ENCODE measurements at places on chromosomes 7 and 10.

DNA sequence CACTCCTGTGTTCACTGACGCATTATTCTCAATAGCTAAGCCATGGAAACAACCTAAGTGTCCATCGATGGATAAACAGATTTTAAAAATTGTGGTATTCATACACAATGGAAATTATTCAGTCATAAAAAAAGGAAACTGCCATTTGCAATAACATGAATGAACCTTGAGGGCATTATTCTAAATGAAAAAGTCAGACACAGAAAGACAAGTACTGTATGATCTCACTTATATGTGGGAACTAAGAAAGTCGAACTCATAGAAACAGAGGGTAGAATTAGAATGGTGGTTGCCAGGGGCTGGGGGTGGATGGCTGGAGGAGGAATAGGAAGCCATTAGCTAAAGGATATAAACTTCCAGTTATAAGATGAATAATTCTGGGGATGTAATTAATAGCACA is 71.8 kb downstream of the JAZF1 start:
- H3K36me3 ChIP-seq: no peaks in the 10 kb centered on the region
- no peak for DNase-seq
- H3K27me3 ChIP-seq: no peaks in the 10 kb centered on the region
- no peaks in the 10 kb centered on the region for H3K4me1 ChIP-seq

GRCh38 chr7:33486633-33487032 is 357.3 kb downstream of the BBS9 start:
- H3K27me3 ChIP-seq: no peaks in the 10 kb centered on the region
- peaks cover 6% of the 10 kb centered on the region for H3K36me3 ChIP-seq
- H3K4me3 ChIP-seq: no peak overlapping the region
- no peaks in the 10 kb centered on the region for H3K4me1 ChIP-seq
- no peak overlapping the region for H3K27ac ChIP-seq

GRCh38 chr10:22649390-22649841 is 65.0 kb downstream of the PIP4K2A start:
- H3K4me3 ChIP-seq: peak overlapping the region; percentile 71
- peaks cover 14% of the 10 kb centered on the region for H3K36me3 ChIP-seq
- peak overlapping the region; percentile 90 for H3K27ac ChIP-seq
- H3K4me1 ChIP-seq: peaks cover 88% of the 10 kb centered on the region
- H3K27me3 ChIP-seq: no peaks in the 10 kb centered on the region

- no peak for DNase-seq
- H3K27me3 ChIP-seq: no peaks in the 10 kb centered on the region
- H3K36me3 ChIP-seq: no peaks in the 10 kb centered on the region
- no peak overlapping the region for H3K27ac ChIP-seq
These were observed 45.3 kb upstream of the ANKRD1 start for GRCh38 chr10:90966146-90966545.

DNA sequence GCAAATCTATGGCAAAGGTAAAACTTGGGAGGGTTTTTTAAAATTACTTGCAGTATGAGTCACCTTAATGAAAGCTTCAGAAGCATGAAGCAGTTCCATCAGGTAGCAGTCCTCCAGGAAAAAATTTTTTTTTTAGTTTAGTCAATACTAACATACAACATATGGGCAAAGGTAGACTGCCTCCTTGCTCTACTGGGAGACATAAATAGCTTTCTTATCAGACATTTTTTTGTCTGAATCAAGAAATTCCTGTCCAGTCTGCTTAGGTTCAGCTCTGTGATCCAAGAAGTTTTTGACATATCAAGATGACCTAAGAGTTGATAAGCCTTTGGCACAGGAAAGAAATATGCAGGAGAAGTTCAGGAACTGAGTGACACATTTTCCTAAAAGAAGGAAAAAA is 171.5 kb upstream of the TCF7L2 start:
- no peak overlapping the region for H3K27ac ChIP-seq
- peaks cover 10% of the 10 kb centered on the region for H3K36me3 ChIP-seq
- no peaks in the 10 kb centered on the region for H3K27me3 ChIP-seq
- H3K4me3 ChIP-seq: no peak overlapping the region
- no peak for DNase-seq

DNA sequence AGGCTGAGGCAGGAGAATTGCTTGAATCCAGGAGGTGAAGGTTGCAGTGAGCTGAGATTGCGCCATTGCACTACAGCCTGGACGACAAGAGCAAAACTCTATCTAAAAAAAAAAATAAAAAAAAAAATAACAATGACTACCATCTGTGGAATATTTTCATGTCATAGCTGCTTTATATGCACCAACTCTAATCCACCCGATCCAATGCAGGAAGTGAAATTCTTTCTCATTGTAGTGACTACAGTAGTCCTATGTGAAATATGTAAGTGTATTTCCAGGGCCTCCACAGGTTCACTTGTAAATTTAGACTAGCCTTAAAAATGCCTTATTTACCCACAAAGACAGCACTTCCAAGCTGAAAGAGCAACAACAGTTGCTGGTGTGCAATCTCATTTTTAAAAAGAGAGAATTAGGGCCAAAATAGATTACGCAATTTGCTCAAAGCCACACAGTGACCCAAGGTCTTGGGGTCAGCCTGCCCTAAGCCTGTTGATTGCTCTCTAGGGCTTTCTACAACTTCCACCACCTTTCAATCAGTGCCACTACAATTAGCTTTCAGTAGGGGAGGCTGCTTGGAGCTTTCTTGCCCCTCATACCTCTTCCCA is 25.8 kb upstream of the EGFR start:
- peaks cover 7% of the 10 kb centered on the region for H3K27me3 ChIP-seq
- no peak for DNase-seq
- H3K36me3 ChIP-seq: no peaks in the 10 kb centered on the region
- no peak overlapping the region for H3K4me3 ChIP-seq
- H3K4me1 ChIP-seq: peaks cover 25% of the 10 kb centered on the region
- no peak overlapping the region for H3K27ac ChIP-seq

DNA sequence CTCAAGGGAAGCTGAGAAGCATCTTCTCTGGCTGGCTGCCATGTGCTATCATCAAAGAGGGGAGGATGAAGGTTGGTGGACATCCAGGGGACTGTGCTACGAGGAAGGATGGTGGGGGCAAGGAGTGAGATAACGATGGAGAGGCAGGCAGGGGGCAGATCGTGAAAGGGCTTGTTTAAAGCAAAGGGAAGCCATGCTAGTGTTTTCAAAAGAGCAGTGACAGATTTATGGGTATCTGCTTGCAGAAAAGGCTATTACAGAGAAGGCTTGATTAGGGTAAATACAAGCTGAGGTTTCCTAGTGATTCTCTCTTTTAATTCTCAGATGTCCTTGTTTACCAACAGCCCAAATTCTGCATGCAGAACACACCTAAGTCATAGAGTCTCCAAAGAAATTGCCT is 88.9 kb upstream of the MKX start:
- no peak for DNase-seq
- peaks cover 3% of the 10 kb centered on the region for H3K27me3 ChIP-seq
- no peaks in the 10 kb centered on the region for H3K36me3 ChIP-seq
- no peaks in the 10 kb centered on the region for H3K4me1 ChIP-seq

DNA sequence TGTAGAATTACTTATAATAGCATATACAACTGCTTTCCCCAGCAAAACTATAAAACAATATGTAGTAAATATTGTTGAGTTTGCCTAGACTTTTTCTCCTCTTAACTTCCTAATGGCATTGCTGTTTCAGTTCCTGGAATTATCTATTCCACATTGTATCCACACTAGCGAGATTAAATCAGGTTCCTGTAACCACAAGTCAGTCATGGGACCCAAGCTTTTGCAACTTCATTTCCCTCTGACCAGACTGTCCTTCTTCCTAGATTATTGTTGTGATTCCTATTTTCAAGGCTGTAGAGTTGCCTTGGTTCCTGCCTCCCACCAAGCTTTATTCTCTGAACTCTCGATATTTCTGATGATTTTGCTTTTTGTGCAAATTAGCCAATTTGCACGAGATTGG is 173.3 kb upstream of the ZNF804B start:
- DNase-seq: no peak
- H3K4me3 ChIP-seq: no peak overlapping the region
- H3K27ac ChIP-seq: no peak overlapping the region
- no peaks in the 10 kb centered on the region for H3K4me1 ChIP-seq

DNA sequence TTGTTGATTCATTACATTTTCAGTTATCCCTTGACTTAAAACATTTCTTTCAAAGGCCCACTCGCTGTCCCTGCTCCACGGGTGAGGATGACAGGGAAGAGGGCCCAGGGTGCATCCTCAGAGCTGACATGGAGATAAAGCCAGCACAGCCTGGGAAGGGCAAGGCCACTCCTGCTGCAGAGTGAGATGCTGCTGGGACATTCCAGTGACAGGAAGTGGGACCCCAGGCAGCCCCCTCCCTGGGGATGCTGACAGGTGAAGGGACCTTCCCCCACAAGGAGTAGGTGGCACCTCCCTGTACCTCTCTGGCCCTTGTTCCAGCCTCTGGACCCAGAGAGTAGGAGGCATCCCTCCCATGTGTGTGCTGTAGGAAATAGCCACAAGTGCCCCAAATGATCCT is 97.8 kb upstream of the DDC start:
- H3K4me1 ChIP-seq: peaks cover 62% of the 10 kb centered on the region
- peaks cover 1% of the 10 kb centered on the region for H3K36me3 ChIP-seq
- H3K4me3 ChIP-seq: no peak overlapping the region
- no peak for DNase-seq
- no peak overlapping the region for H3K27ac ChIP-seq

GRCh38 chr10:123252779-123253178 is 98.6 kb downstream of the BUB3 start:
- no peaks in the 10 kb centered on the region for H3K27me3 ChIP-seq
- no peak overlapping the region for H3K4me3 ChIP-seq
- peaks cover 3% of the 10 kb centered on the region for H3K4me1 ChIP-seq
- no peak overlapping the region for H3K27ac ChIP-seq
- no peak for DNase-seq

DNA sequence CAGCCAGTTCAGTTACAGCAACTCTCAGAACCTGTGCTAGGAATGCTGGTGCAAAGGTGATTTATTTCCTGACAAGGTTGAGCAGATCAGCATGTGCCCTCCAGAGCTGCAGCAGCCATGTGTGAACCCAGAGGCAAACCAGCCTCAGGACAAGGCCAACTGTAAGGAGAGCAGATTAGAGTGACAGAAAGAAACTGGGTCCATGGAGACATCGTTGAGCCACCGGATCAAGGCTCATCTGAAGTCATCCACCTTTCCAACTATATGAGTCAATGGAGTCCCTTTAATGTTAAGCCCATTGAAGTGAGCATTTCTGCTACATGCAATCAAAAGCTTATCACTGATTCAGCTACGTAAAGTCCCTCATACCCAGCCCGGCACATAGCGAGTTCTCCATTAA is 26.4 kb downstream of the KCNMA1 start:
- no peaks in the 10 kb centered on the region for H3K4me1 ChIP-seq
- H3K27me3 ChIP-seq: peaks cover 8% of the 10 kb centered on the region
- no peak overlapping the region for H3K27ac ChIP-seq
- DNase-seq: no peak
- no peaks in the 10 kb centered on the region for H3K36me3 ChIP-seq

GRCh38 chr7:112504093-112504695 is 23.4 kb downstream of the LSMEM1 start:
- DNase-seq: no peak
- no peaks in the 10 kb centered on the region for H3K36me3 ChIP-seq
- H3K4me3 ChIP-seq: no peak overlapping the region
- no peaks in the 10 kb centered on the region for H3K27me3 ChIP-seq

DNA sequence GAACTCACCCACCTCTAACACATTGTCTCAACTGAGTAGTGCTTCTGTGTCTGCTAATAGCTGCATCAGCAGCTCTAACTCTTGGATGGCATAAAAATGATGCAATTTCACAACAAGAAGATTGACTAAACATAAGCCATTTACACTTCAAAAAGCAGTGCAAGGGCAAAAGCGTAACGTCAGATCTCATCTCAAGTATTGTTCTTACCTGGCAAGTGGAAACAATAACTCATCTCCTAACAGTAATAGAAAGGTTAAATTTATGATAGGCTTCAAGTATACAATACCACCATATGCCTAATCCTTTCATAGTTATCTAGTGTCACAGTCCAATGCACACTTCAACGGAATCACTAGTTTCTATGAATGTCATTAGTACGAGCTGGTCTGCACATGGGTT is 14.8 kb downstream of the TPK1 start:
- peaks cover 7% of the 10 kb centered on the region for H3K36me3 ChIP-seq
- peak; percentile 60 for DNase-seq
- H3K27me3 ChIP-seq: no peaks in the 10 kb centered on the region
- H3K4me3 ChIP-seq: peak overlapping the region; percentile 57
- peaks cover 80% of the 10 kb centered on the region for H3K4me1 ChIP-seq

DNA sequence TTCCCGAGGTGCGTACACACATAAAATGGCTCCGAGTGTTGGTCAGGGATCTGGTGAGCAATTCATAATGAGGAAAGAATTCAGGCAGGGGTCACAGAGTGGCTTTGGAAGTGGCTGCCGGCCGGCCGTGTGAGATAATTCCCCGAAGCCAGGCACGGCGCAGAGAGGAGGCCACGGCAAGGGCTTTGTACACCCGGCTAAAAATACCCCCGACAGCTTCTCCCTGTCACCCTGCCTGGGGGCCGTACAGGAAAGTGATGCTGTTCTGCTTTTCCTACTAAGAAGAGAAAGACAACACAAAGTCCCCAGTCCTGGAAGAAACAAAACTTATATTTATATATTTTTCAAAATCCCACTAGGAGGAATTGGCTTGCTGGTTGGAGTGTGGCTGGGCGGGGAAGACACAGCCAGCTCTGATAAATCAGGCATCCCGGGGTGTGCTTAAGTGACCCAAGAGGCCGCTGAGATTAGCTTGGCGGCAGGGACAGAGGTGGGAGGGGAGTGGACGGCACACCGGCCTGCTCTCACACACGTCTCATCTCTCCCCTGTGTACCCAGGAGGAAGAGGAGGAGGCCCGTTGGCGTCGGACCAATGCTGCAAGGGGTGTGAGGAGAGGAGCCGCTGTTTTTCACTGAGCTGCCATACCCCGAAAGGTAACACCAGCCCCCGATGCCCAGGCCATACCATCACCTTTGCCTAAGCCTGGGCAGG is 70.5 kb downstream of the ZMIZ1 start:
- H3K27me3 ChIP-seq: no peaks in the 10 kb centered on the region
- no peak overlapping the region for H3K27ac ChIP-seq
- no peak for DNase-seq
- no peak overlapping the region for H3K4me3 ChIP-seq

- H3K27ac ChIP-seq: peak overlapping the region; percentile 84
- H3K4me1 ChIP-seq: peaks cover 72% of the 10 kb centered on the region
- no peaks in the 10 kb centered on the region for H3K36me3 ChIP-seq
- DNase-seq: no peak
- H3K27me3 ChIP-seq: no peaks in the 10 kb centered on the region
- no peak overlapping the region for H3K4me3 ChIP-seq
These were observed 81.9 kb upstream of the DUSP5 start for GRCh38 chr10:110415809-110416208.

- H3K27me3 ChIP-seq: no peaks in the 10 kb centered on the region
- no peaks in the 10 kb centered on the region for H3K36me3 ChIP-seq
- no peak for DNase-seq
- no peaks in the 10 kb centered on the region for H3K4me1 ChIP-seq
- no peak overlapping the region for H3K27ac ChIP-seq
These were observed 59.6 kb downstream of the ZRANB1 start for GRCh38 chr10:125001313-125002046.
